Kidney glomerular epithelial cell (primary cell): ENCODE measurements at places on chromosomes 3 and 15.
A peak's percentile ranks its signal among the peaks of the same experiment; 100 is the strongest.

DNA sequence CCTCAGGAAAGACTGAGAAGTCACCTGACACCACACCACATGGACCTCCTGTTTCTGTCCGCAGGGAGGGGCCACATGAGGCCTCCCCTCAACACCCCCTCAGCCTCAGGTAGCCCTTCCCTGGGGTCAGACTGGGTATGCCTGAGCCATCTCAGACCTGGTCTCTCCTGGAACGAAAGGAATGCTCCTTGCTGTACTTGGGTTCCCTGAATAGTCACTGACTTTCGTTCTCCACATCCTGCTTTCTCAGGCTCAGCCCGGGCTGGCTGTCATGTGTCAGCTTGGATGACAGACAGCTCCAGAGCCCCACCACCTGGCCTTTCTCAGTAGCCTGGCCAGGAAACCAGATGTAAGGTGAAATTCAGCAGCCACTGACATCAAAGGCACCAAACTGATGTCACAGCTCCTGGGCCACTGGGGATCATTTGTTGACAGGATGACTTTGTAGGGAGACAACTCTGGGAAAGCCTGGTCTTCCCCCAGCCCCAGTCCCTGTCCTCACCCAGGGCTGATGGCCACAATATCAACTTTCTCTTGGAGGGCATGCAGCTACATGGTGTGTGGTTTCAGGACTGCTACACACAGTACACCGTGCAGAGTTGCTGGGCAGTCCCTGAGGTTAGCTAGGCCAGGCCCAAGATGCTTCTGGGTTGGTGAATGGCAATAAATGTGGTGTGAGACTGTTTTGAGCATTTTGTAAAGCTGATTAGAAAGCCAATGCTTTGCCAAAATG lies 141.4 kb upstream of the MRPS22 start:
- peak; percentile 61 for DNase-seq

DNA sequence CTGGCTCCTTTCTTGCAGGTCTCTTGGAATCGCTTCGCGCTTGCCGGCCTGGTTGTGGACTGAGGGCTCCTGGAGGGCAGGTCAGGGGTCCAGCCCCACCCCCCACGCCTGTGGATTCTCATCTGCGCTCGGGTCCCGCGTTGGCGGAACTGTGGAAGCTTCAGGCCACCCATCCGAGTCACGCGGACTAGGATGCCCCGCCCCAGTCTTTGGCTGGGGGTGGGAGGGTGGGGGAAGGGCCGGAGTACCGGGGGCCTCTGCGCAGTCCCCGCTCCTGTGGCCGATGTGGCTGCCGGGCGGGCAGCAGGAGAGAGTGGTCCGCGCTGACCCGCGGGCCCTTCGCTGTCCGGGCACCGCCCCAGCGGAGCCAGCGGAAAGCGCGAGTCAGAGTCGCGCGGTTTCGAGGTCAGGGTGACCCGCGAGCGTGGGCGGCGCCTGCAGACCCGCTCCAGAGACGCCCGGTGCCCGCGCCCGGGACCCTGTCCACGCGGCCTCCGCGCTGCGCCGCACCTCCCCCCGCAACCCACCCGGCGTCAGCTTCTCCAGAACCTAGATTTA lies 114.2 kb downstream of the KLF13 start:
- no peak for DNase-seq

GRCh38 chr3:125386811-125387210 lies 11.7 kb upstream of the ZNF148 start:
- DNase-seq: peak; percentile 88

GRCh38 chr15:84817466-84818081 lies 418 bp downstream of the ALPK3 start:
- DNase-seq: no peak

DNA sequence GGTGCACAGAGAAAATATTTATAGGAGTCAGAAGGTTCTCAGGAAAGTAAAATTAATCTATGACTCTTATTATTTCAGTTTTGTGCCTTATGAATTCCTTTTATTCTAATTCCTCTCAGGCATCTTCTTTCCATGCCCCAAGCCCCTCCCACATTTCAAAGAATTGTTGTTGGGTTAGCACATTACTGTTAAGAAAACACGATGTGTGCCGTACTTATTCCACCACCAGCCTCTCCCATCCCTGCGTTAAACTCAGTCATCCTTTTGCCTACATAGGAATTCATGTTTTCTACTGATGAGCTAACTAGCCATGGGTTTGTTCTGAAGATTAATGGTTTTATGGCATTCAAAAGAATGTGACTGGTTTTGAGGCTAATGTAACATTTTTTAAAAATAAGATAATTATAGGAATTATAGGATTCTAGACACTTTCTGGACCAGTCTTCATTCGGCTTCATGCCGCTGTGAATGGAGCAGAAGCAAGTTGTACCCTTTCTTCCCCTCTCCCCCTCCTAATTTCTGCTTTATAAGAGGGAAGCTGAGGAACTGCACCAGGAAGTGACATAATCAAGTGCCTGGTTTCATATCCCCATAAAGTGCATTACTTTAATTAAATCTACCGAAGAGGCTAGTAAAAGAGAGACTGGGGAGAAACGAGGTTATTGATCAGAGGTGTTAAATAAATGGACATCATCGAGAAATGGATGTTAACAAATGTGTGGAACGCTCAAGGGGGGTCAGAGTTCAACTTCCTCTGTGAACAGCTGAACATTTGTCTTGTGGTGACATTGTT lies 12.3 kb upstream of the MB21D2 start:
- no peak for DNase-seq
